ENCODE measurements at places on chromosomes 6 and 20. TPM values are rescaled to one million over a fixed set of nuclear protein-coding genes. Genes with fewer than 3 reads are reported as not detected.

GRCh38 chr6:33516726-33517125 is 62.4 kb downstream of the ZBTB9 start:
- DNase-seq, result no peak

DNA sequence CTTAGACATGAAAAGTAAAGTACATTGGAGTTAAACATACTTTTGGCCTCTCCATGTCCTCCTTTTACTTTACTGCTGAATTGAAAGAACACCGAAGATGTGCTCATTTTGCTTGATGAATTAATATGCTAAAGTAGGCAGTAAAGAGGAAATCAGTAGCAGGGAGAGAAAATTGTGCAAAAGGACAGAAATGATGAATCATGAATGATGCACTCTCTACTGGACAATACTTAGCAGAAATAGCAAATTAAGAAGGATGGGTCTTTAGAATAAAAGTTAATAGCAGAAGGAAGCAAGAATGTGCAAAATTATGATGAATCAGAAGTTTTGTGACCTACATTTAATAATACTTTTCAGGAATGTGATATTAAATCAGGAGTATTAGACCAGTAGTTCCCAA is 8.4 kb upstream of the SPINT3 start:
- DNase-seq, result no peak

Gene LGSN
- not detected for total RNA-seq

Gene FOXC1
- total RNA-seq, result 2.4 TPM

DNA sequence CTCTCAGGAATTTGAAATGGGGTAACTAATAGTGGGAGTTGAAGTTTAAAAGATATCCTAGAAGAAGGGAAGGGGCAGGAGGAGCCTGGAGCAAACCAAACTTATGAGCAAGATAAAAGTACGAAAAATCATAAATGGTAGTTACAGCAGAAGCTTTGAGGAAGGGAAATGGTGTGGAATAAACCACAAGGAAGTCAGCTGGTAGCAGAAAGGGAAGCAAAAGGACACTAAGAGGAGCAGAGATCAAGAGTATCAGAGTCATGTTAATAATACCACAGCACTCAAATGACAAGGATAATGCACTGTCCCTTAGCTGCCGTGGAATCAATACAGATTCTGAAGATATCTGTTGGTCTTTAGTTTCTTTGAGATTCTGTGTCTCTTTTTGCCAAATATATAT is 44.9 kb upstream of the CCDC28A start:
- DNase-seq, result no peak

DNA sequence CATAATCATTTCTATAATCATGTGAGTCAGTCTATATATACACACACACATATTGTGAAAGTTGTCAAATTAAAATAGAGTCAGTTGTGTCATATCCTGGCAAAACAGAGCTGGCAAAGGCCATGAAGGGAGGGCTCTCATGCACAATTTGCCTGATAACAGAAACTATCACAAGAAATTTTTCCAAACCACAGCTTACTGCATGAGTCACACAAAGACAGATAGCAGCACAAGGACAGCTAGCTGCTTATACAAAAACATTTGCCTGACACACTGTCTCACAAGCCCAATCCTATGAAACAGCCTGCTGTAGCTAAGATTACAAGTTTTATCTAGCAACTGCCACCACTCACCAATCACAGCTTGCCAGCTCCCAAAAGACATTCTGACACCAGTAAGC is 848.5 kb upstream of the MAN1A1 start:
- DNase-seq, result no peak

- no peak for DNase-seq
These were observed 23.7 kb upstream of the ZC3H12D start for GRCh38 chr6:149508485-149508884.

GRCh38 chr6:24898676-24899075 is 37.1 kb downstream of the RIPOR2 start:
- no peak for DNase-seq

Gene MYL9
- 17.1 TPM for total RNA-seq

Gene SLC24A3
- total RNA-seq, result 6.8 TPM

DNA sequence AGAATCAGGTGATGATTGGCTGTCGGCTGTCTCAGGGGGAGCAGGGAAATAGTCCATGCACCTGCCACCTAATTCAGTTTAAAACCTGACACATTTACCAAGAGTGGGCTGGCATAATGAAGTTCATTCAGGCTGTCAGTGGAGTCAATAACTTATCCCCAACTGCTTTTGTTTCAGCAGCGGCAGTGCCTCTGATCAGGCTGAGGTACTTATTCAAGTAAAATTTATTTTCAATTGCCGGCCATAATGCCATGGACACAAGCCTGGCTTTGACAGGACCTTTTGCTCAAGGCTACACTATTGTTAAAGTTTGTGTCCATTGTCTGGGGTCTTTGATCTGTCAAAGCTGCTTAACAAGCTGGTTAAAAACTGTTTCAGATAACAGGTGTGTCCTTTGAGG is 20.6 kb downstream of the OLIG3 start:
- DNase-seq, result no peak

Gene WFDC10B
- total RNA-seq, result not detected

Gene LCA5
- total RNA-seq, result 1.0 TPM

Gene HLA-DMA
- 7.5 TPM for total RNA-seq

- DNase-seq, result no peak
These were observed 18.8 kb upstream of the ZNF831 start for GRCh38 chr20:59144831-59145196.

Gene CST2
- total RNA-seq, result not detected

- no peak for DNase-seq
These were observed at the start of gene PKHD1 for GRCh38 chr6:52087498-52087999. TSS of gene PKHD1 (minus strand) at chr6:52087613. CDS start at chr6:52084933, 2,680 bp downstream.

GRCh38 chr20:55513954-55514353 is 491.4 kb downstream of the CBLN4 start:
- no peak for DNase-seq

Gene SEMG1
- not detected for total RNA-seq

GRCh38 chr20:5504061-5504739 is 187.4 kb upstream of the PROKR2 start:
- peak; percentile 36 for DNase-seq

- DNase-seq, result no peak
These were observed 29.7 kb downstream of the RPF2 start for GRCh38 chr6:111011360-111012142.

- DNase-seq, result no peak
These were observed 161.4 kb upstream of the SNX9 start for GRCh38 chr6:157661652-157662051.

Gene BPIFA2
- not detected for total RNA-seq

DNA sequence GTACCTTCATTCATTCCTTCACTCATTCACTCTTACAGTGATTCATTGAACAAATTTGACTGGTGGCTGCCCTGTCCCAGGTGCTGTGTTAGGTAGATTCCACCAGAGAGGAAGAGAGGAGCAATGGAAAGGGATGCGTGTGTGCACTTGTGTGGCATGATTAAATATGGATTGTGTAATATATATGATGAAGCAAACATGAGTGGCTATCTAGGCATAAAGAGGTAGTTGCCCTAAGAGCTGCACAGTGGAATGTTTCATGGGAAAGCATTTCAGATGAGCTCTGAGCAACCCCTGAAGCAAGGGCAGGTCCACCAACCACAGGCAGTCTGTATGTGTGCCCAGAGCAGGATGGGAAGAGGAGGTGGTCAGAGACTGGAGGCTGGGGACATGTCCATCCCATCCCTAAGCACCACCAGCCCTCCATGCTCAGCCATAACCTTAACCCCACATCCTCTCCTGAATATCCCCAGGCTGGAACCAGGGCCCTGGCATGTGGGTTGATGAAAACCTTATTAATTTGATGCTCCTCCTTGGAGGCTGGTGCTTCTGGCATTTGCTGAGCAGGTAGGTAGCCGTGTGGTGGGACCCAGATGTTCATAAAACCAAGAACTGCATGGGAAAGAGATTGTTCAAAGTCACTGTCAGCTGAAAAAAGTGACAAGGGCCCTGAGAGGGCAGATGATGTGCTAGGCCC is 226.2 kb downstream of the SYNDIG1 start:
- DNase-seq, result no peak

DNA sequence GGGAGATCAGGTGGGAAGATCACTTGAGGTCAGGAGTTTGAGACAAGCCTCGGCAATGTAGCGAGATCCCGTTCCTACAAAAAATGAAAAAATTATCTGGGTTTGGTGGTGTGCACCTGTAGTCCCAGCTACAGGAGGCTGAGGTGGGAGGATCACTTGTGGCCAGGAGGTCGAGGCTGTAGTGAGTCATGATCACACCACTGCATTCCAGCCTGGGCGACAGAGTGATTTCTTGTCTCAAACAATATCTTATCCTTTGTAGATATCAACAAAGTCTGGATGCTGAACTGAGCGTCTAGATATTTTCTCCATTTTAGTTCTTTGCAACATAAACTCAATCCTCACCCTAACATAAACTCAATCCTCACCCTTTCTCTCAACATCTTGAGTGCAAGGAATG is 197.6 kb downstream of the DTNBP1 start:
- no peak for DNase-seq

- DNase-seq, result no peak
These were observed 98.0 kb upstream of the NHSL1 start for GRCh38 chr6:138597336-138597735.

DNA sequence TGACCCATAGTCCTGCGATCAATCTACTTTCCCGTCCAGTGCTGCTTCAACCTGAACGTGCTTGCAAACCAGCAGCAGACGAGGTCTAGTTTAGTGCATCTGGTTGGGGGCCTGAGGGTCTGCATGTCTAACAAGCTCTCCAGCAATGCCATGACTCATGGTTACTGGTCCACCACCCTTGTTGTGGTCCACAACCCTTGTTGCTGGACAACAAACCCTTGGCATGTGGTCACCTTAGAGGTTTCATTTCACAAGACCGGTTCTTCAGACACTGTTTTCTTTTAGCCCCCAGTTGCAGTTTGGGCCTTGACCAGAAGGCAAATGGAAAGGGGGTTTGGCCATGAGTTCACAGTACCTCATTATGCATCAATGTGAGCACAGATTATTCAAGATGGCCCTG is 424.8 kb downstream of the QKI start:
- DNase-seq, result no peak

GRCh38 chr6:71387179-71387578 is 98.6 kb downstream of the OGFRL1 start:
- peak; percentile 33 for DNase-seq

DNA sequence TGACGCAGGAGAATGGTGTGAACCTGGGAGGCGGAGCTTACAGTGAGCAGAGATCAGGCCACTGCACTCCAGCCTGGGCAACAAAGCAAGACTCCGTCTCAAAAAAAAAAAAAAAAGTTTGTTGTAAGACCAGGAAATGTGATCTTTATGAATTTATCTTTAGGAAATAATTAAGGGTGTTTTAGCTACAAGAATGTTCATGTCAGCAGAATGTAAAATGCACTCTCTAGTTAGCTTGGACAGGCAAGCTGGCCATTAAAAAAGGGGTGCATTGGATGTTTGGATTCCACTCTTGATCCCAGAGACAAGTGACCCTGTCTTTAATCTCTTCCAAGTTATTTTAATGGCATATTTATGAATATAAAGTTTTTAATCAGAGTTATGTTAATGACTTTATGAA is 19.6 kb downstream of the ENPP3 start:
- no peak for DNase-seq

Gene FAM209B
- not detected for total RNA-seq

Gene PPP1R16B
- total RNA-seq, result 2.4 TPM

DNA sequence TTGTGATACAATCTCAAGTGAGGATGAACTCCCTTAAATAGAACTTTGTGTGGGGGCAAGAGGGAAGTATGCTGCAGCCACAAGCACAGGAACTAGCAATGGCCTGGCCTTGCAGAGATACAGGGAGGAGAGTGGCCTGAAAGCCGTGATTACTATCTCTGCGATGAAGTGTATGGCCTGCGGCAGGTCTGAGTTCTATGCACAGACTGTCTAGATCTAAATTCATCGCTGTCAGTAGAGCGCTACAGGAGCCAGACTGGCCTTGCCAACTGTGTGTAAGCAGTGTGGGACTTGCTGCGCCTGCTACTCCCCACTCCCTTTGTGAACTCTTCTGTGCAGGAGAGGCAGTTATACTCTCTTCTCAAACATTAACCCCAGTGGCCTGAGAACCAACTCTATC is 997.0 kb downstream of the GRIK2 start:
- DNase-seq, result no peak

DNA sequence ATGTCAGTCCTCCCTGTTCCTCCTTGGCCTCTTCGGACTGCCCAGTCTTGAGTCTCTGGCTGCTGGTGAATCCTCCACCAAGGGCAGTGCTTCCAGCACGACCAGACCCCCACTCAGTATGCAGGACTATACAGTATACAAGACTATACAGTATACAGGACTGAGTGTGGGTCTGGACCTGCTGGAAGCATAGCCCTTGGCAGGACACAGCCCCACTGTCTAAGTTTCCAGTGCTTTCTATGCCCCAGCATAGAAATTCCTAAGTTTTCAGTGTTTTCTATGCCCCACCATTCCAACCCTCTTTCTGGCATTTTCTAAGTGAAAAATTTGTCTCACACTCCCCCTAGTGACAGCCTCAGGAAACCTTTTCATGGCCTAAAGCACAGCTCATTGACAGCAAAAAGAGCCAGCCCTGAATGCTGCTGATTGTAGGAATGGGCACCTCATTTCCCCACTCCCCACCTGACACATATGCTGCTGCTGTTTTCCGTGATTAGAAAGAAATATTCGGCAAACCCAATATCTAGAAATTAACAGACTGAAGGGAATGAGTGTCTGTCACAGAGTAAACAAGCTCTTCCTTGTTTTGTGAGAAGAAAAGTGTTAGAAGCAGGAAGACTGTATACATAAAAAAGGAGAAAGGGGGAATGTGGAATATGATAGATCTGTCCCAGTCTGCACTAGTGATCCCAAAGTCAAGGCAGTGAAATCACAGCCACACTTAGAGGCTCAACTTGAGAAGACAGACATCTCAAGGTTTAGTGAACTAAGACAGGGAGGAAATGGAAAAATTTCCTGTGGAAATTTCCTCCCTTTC is 206.9 kb downstream of the IBTK start:
- DNase-seq, result no peak

DNA sequence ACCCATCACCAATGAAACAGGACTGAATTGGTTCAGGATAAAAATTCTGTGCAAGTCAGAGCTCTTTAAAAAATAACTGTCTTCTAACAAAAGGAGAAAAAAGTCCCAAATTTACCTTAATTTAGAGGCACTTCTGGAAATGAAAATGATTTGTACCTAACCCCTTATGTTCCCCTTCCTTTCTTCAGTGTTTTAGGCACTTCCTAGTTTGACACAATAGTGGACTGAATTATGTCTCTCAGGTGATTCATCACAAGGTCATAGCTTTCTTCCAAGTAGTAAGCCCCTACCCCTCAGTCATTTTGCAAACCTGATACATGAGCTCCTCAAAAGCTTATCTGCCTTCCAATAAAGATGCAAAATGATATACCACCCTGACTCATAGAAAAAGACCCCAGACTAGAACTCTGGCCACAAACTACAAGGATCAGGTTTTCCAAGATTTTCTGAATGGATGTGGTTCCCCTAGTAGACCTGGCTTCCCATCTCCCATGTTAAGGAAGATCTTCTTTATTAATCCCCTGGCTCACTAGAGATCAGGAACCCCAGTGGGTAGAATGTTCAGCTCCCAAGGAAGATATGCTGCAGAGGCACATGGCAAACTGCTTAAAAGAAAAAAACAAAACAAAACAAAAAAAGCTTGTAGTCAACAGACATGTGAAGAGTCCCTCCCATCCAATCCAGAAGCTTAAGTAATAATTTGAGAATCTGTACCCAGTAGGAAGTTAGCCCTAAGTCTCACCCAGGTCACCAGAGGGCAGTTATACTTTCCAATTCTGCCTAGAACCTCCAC is 3.6 kb downstream of the PPP1R10 start:
- no peak for DNase-seq

Gene HS3ST5
- not detected for total RNA-seq

Gene C4A
- 5.7 TPM for total RNA-seq

- no peak for DNase-seq
These were observed 164.2 kb downstream of the NKAIN2 start for GRCh38 chr6:123967905-123968304.

Gene ZNF311
- total RNA-seq, result 0.11 TPM

- no peak for DNase-seq
These were observed at the start of gene STK35 for GRCh38 chr20:2101057-2101864. TSS of gene STK35 (plus strand) at chr20:2101827. CDS start at chr20:2101882, 55 bp downstream.
